ENCODE measurements at places on chromosomes 5 and 9.

GRCh38 chr5:1764606-1764960 is 35.1 kb downstream of the MRPL36 start:
- DNase-seq, result peak; percentile 86

DNA sequence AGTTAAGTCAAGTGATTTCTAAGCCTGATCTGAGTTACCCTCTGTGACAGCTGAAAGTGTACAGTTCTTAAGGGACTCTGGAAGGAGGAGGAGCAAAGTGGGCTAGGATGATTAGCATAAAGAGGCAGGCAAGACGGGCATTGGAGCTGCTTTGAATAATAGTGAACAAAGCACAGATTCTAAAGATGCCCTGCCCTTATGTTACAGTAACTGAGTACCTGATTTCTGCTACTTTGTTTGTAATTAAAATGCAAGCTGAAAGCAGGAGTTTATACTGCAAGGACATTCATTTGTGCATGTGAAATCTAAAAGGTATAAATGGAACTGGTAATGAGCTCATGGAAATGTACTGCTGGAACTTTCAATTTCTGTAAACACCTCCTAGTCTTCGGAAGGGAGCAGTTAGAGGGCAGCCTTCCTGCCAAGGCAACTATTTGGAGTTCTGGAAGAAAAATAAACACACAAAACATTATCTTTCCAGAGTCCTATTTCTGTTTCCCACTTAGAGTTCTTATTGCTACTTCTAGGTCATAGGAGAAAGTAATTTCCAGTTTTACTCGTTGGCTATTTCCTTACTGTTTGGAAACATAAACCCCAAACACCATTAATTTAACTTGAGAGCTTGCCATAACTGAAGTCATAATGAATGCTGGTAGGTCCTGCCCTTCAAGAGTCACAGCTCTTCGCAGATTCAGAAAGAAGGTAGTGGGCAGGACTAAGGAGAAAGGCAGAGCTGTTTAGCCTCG is at the start of gene RANBP3L:
Gene RANBP3L (minus strand): TSS at position 45 of the 746 bp plus-strand sequence. CDS start 486 bp downstream, outside the sequence.
- DNase-seq, result no peak

- DNase-seq, result no peak
Observed at GRCh38 chr5:71747182-71747581, 28.1 kb downstream of the CARTPT start.

GRCh38 chr9:131934673-131935072 is 145.0 kb downstream of the MED27 start:
- DNase-seq, result no peak

DNA sequence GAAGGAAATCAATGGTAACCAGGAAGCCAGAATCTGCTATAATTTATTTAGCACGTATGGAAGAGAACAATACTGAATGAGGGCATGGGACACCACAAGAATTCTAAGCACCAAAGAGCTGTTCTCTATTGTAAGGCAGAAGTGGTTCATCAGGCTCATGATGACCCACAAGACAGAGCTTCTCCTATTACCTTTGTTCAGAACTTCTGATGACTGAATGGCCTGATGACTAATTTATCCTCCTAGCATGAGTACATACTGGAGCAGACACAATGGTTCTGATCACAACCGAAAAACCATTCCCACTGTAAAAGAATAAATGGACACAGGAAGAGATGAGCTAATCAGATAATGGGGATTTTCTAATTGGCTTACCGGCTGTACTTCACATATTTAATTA is 329.8 kb upstream of the PDE4D start:
- DNase-seq, result no peak

GRCh38 chr5:179863449-179864085 is 5.0 kb upstream of the MRNIP start:
- peak; percentile 90 for DNase-seq

DNA sequence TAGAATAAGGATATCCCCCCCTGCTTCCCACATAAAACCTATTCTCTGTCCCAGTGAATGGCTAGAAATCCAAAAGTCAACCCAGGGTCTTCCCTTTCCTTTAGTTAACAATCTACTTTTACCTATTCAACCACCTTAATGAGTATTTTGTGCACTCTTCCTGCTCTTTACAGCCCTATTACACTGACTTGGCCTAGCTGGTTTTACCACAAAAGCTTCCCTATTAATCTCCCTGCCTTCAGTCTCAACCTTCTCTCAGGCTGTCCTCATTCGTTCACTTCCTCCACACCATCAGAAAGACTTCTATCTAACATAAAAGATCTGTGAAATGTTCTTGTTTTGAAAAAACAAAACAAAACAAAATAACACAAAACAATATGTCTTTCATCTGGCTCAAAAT is 16.2 kb downstream of the CTNNAL1 start:
- DNase-seq, result no peak

- no peak for DNase-seq
Observed at GRCh38 chr5:136053336-136054141, 24.8 kb downstream of the TGFBI start.

DNA sequence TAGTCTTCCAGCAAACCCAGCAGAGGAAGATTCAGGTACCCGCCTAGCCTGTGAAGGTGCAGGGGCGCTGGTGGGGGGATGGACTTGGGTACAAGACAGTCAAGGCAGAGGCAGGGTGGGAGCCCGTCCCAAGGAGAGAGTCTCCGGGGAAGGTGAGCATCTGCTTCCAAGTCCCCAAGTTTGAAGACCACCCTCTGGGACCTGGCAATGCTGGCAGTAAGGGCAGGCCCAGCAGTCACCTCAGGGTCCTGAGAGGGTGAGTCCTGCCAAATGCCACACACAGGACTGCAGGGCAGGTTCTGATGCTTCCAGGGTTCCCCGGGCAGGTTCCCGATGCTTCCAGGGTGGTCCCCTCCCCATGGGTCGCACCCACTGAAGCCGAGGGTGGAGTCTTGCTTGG is 261.8 kb upstream of the IRX1 start:
- DNase-seq, result peak; percentile 71

- DNase-seq, result peak; percentile 64
Observed at GRCh38 chr5:129306725-129307124, 153.4 kb upstream of the ADAMTS19 start.

DNA sequence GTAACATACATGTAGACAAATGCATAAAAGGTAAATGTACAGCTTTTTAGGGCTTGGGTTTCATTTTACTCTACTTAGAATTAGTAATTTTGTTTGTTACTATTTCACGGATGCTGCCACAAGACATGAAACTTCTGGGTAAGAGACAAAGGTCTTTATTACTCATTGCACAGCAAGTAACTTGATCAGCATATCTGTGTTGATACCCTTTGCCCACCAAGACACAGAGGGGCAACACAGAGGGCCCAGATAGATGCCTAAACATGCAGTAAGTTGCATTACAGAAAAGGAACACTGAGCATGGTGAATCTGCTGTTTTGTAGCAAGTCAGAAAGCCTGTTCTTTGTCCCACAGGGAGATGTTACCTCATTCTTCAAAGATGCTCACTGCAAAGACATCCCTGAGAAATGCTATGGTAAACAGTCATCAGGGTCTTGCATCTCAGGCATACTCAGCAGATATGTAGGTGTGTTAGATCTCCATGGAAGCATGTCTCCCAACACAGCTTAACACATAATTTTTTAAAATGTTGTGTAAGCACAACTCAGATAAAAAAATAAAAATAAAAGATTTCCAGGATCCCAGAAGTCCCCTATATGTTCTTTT is 10.3 kb downstream of the ITGA2 start:
- DNase-seq, result no peak

DNA sequence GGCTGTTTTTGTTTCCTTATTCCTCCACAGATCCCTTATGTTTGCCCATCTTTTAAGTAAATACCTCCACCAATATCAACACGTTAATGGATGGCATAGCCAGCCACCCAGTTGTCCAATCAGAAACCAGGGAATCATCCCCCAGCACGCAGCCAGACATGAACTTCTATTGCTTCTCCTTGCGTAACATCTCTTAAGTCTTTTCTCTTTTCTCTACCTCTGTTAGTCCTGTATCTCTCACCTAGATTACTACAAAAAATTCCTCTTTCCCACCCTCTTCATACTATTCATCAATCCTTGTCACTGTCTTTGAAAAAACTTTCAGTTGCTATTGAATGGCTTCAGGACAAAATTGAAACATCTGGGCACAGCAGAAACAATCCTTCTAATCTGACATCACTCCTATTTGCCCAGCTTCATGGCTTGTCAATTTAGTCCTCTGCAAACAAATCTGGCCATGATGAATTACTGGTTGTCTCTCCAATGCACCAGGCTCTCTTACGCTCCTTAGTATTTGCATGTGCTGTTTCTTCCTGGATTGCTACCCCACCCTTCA is 349.3 kb downstream of the RAB3C start:
- no peak for DNase-seq

- no peak for DNase-seq
Observed at GRCh38 chr5:158387499-158387898, 528.6 kb upstream of the CLINT1 start.

GRCh38 chr5:158709279-158709678 is 390.4 kb downstream of the EBF1 start:
- DNase-seq, result no peak

- no peak for DNase-seq
Observed at GRCh38 chr9:74094766-74095165, 402.4 kb upstream of the RORB start.

GRCh38 chr5:56455417-56455816 is 222.3 kb upstream of the ANKRD55 start:
- no peak for DNase-seq

GRCh38 chr9:94909250-94909894 is 182.9 kb downstream of the AOPEP start:
- DNase-seq, result no peak

- DNase-seq, result no peak
Observed at GRCh38 chr9:96246267-96246671, 55.7 kb downstream of the HSD17B3 start.

DNA sequence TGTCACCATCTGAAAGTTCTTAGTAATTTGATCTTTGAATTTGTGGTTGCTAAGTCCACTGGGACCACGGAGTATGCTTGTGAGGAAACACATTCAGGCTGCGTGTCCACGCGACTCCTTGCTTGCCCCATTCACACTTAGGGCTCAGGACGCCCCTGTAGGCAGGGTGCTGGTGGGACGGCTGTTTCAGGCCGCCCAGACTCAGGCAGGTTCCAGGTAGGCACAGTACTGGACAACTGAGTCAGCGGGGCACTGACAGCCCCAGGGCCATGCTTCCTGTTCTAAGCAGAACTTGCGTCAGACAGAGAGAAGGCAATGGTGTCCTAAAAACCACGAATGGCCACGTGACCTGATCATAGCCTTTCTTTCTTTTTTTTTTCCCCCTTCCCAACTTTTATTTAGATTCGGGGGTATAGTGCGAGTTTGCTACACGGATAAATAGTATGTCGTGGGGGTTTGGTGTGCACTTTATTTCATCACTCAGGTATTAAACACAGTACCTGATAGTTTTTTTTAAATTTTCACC is 7.7 kb upstream of the RASGEF1C start:
- no peak for DNase-seq

DNA sequence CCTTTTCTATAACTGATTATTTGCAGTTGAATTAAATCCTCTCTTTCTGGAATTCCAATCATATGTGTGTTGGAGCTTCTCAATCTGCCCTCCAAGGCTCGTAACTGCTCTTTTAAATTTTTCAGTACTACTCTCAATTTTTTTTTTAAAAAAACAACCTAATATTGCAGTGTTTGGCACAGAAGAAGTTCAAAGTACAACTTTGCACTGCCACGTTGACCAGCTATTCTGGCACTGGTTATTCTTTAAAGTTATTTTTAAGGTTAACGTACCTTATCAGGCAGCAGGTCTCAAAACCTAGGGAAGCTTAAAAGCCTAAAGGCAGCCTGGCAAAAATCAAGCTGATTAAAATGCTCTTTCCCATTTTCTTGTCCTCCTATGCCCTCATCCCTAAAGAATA is 120.5 kb downstream of the GHR start:
- no peak for DNase-seq

DNA sequence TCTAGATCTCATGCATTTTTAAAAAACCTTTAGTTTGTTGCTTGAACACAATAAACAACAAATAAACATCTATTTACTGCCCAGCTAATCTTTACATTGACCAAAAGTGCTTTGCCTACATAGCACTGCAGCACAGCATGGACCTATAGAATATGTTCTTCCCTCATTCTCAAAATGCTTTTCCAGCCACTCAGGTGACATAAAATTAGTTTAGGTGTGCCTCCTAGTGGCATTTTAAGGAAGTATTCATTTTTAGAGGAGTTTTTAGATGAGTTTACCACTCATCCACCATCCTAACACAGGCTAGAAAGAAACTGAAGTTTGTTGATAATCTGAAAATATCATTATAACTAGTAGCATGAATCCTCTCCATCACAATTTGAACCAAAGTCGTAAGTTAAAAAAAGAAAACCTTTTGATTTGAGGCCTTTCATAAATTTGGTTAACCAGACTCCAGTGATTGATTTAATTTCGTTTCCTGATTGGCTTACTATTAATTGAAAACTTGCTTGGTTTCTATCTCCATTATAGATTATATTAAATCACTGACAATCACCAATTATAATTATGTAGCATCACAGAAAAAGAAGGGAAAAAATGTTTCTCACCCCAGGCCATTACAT is 12.6 kb downstream of the PLGRKT start:
- no peak for DNase-seq

DNA sequence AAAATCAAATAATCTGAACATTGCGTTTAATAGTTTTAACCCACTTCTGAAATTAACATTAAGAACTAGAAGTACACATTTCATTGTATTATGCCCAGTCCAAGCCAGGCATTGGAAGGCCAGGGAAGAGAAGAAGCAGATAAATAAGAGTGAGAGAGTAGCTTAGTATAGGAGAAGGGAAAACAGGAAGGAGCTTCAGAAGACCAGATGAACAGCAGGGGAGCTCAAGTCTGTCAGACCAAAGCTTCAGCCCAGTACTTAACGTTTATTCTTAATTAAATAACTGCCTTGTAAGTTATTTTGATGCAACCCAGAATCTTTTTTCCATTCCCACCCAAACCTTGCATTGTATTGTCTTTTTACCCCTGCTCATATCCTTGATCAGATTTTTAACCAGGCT is 11.5 kb upstream of the FAM120AOS start:
- DNase-seq, result no peak

DNA sequence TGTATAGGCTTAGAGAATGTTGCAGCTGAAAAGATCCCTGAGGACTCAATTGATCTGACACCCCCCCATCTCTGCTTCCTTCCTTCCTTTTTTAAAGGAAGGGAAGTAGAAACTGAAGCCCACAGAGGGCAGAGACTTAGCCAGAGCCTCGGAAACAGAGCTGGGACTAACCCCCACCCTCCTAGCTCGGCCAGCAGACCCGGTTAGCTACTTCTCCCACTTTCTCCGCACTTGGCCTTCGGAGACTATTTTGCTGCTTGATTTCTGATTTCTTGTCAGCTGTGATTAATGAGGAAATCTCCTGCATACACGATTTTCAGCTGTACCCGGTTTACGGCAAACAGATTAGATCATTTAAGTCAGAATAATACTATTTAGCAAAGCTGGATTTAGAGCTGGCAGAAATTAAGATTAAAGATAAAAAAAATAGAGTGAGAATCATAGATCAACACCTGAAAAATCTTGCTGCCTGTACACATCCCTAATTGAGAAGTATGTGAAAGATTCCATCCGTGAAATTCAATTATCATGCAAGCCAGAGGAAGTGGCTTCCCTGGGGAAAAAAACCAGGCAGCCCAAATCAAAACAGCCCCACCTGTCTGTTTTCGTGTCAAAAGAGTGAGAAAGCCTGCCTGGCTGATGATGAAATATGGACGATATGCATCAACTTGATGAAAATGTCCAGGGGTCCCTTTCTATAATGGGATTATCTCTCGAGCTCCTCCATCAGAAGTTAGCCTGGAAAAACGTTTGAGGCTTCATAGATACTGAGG is 159.5 kb upstream of the SHB start:
- DNase-seq, result no peak

Data from chondrocyte (in vitro differentiated cells).